ENCODE measurements at places on chromosomes 1 and 21.

- no peak for DNase-seq
Measured at GRCh38 chr1:40004857-40005256, 35.7 kb upstream of the CAP1 start.

GRCh38 chr1:199161319-199161680 lies 522.5 kb downstream of the PTPRC start:
- no peak for DNase-seq

GRCh38 chr1:23263380-23263887 lies 46.1 kb upstream of the HTR1D start:
- DNase-seq, result no peak

DNA sequence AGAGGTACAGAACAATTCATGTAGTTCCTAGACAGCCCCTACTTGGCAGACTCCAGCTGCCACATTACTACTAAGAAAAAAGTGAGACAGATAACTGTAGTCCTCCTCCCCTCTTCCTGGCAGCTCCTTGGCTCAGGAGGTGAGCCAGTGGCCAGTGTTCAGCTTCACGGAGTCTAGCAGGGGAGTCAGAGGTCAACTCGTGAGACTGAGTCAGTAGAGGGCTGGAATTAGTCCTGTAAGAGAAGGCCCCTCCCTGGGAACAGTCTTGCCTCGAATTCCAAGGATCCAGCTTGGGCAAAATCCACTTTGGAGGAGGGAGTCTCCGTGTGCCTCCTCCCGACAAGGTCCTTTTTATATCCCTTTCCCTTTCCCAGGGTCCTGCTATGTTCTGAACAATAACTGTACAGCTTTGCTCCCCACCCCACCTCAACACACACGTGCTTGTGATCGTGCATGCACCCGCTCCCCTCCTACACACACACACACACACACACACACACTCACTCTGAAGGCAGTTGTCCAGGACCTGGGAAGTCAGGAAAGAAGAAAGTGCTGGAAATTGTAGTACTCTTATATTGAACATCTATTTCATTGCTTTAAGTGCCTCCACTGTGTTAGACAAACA lies 22.5 kb upstream of the SLC27A3 start:
- DNase-seq, result no peak

DNA sequence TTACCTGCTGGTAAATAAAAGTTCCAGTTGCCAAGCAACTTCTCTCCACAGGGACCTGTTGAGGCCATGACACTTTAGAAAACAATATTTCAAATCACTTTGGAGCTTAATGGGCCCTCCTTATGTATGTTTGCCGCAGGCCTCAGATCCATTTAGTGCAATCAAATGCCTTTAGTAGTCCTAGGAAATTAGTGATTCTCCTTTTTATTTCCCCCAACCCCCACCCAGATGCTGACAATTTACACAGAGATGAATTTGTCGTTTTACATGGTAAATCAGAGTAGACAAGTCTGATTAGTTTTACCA lies 83.6 kb downstream of the CLIC4 start:
- DNase-seq, result no peak

DNA sequence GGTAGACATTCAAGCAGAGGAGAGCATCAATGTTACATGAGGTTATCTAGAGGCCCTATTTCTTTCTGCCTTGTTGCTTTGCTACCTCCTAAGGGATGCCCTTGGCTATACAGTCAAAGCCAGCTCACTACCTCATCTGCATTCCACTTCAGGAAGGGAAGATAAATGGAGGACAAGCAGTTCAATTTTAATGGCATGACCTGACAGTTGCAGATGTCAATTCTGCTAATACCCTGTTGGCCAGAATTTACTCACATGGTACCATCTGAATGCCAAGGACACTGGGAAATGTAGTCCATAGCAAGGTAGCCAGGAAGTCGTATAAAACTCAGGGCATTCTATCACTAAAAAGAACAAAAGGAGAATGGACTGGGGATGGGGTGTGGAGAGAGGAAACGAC lies 31.5 kb downstream of the PALMD start:
- no peak for DNase-seq

DNA sequence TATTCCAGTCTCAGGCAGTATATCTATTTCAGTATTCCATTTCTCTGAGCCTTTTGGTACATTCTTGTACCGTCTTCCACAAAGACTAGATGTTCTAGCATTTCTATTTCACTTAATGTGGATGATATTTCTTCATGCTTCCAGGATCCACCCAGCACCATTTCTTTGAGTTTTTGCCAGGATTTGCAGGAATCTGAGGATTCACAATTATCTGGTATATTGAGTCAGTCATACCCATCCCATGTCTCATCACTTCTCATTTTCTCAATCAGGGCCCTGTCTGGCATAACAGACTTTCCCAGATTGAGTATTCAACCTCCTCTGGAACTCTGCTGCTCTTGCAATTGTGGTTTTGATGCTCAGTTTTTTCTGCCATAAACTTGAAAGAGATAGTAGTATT lies 20.9 kb upstream of the COL11A1 start:
- no peak for DNase-seq

- no peak for DNase-seq
Measured at GRCh38 chr1:61266738-61267137, 184.4 kb downstream of the NFIA start.

GRCh38 chr1:200038981-200039848 lies 11.7 kb downstream of the NR5A2 start:
- DNase-seq, result peak; percentile 18

DNA sequence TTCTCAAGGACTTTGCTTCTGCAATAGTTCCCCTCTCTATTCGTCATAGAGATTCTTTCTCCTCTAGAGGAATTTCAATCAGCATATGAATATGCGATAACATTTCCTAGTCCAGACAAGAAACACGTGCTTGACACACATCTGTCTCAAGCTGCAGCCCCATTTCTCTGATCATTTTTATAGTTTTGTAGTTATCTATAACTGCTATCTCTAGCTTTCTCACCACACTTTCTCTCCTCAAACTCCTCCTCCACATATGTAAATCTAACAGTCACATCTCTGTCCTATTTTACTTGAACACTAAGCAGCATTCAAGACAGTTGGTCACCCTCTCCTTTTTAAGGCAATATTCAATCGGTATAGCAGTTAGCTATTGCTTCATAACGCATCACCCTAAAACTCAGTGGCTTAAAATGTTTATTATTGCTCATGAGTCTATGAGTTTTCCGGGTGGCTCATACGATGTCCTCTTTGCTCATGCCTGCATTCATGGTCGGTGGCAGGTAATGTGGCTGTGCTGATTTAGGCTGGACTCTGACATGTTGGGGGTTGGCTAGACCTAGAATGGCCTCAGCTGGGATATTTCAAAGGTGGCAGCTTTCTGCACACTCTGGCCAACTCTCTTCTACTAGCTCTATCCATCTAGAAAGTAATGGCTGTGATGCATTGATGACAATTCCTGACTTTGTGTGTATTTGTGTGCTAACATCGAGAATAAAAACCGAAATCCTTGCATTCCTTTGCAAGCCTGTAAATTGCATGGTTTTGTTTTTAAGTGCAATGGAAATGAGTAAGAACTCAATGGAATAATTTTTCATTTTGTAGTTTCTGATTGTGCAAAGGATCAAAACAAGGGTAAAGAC lies 20.6 kb downstream of the ATP6V1G3 start:
- no peak for DNase-seq

GRCh38 chr1:56411484-56412180 lies 167.7 kb downstream of the PLPP3 start:
- no peak for DNase-seq

GRCh38 chr1:11595285-11595684 lies 58.9 kb downstream of the FBXO2 start:
- no peak for DNase-seq

- no peak for DNase-seq
Measured at GRCh38 chr1:29946057-29946456, 709.7 kb downstream of the PTPRU start.

DNA sequence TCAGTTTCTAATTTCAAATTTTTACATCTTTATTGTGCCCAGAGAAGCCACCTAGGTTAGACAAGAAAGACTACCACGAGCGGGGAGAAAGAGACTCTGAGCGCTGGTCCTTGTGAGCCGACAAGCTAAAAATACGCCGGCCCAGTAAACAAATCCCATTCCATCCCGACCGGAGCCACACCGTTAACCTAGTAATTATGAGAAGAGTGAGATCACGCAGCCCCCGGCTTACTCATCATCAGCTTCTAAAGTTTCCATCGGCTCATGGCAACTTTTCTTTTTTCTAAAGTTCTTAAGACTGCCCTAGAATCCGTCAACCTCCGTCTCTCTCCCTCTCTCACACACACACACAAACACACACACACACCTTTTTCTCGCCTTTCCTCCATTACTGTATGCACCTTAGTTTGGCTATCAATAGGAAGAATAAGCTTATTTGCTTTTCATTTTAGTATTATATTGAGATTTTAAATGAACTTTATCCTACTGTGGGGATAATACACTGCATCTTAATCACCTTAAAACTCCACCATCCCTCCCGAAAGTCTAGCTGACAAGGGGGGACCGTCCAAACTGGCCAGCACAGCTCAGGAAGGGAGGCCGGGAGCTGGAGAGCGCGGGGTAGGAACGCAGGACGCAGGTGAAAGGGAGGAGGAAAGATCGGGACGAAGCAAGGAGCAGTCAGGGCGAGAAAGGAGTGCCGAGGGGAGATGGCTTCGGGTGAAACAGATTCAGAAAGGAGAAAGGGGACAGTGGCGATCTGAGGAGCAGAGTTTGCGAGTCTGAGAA lies 728 bp downstream of the OTUD7B start:
- DNase-seq, result no peak

DNA sequence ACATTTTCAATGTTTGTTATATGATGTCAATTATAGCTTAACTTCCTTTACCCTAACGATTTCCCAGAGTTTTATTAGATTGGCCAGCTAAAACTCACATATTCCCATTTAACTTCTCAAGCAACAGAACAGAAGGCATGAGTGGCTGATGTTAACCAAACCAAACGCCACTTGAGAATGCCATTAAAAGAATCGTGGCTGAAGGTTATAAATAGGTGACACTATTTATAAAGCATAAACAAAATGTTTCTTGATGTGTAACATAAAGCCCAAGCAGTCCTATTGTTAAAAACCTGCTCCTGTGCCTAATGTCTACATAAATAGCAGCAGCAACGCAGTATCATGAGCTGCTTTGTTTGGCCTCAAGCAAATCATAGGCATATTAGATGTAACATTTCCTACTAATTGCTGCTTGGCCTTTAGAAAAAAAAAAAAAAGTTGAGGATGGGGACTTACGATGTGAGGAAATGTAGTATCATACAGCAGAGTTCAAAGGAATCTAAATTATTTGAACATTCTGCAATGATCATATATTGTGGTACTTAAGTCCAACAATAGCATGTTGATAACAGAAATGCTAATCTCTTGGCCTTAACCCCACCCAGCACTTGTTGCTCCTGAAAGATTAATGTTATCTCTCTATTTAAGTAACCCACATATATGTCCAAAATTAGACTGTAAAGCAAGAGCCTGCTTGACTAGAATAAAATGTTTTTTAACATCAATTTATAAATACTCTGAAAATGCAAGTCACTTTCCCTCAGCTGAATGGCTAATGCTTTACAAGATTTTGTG lies 106.0 kb downstream of the ESRRG start:
- no peak for DNase-seq

DNA sequence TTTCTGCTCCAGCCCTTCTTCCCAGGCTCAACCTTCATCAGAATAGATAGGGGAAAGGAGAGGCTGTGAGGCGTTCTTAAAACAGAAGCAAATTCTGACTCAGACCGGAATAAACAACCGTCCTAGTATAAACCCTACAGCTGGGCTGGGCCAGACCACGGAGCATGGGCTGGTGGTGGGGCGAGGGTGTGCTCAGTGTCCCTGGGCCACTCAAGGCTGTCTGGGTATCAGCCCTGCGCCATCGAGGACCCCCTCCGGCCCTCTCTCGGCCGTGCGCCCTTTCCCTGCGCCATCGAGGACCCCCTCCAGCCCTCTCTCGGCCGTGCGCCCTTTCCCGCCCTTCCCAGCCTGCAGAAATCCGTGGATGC lies 36.0 kb downstream of the CAPN2 start:
- DNase-seq, result no peak

- DNase-seq, result no peak
Measured at GRCh38 chr1:181794332-181794731, 267.2 kb downstream of the ZNF648 start.

DNA sequence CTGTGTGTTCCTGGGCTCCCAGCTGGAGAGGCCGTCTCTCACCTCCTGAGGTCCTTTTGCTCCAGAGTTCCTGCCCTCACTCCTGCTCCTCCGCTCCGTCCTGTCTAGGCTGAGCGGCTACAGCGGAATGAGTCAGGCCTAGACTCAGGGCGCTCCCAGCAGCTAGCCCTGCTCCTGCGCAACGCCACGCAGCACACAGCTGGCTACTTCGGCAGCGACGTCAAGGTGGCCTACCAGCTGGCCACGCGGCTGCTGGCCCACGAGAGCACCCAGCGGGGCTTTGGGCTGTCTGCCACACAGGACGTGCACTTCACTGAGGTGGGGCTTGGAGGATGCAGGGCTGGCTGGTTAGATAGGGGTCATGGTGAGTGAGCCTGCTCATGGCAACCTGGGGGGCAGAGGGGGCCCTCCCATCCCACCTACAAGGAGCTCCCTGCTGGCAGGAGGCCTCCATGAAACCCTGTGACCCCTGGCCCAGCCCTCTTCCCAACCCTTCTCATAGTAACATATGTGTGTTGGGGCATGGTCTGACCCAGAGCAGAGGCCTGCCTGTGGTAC lies 15.1 kb downstream of the PSRC1 start:
- DNase-seq, result no peak

GRCh38 chr1:230195199-230195598 lies 128.2 kb downstream of the GALNT2 start:
- no peak for DNase-seq

DNA sequence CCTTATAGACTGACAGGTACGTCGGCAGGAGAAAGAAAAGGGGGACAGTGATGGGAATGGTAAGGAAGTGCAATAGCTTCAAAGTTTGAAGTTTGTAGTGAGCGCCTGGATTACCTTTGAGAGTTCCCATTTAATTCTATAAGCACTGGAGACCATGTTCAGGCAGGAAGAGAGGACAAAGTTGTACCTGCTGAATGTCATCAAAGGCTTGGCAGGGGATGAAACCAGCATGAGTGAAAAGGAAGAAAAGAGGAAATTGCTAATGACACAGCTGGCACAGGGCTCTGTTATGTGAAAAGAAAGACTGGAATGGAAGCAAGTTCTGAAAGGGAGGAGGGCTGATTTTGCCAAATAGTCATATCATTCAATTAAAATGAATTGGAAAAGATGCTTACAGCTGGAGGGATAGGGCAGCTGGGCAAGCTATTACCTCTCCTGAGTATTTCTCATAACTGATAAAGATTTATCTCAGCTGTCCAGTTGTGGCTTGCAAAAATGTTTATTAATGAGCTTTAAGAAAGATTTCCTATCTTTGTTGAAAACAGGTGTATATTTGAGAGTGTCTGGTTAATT lies 109.2 kb downstream of the HMCN1 start:
- DNase-seq, result no peak
